ENCODE measurements at places on chromosomes 4 and X.

DNA sequence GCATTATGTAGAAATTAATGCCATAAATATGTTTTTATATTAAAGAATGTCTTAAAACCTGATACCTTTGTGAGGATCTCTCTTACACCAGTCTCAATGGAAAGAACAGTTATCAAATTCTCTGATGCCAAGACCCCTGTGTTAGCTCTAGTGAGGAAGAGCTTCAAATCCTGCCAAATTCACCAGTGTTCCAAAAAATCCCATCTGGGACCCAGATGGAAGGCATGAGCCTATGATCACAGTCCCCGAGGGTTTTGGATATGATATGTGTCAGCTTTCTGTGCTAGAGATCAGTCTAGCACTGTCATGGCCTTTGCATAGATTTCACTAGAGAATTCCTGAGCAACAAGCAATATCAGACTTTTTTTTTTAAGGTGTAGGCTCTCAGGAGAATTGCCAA lies 412.1 kb downstream of the UBE2NL start:
- DNase-seq = no peak

DNA sequence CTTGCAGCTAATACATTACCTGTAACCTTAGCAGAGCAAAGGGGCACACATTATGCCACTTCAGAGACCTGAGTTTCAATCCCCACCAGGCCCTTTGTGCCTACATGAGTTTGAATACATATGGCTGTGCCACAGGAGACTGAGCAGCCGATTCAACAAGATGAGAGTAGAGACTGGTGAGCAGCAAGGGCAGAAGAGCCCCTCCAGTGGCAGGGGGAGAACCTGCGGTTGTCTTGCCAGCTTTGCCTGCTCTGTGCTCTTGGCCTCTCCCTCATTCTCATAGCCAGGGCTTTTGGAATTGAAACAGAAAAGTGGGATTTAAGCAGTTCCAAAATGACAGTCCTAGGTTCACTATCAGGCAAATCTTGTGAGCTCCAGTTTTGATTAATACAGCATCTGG lies 52.3 kb upstream of the CLNK start:
- no peak for DNase-seq

DNA sequence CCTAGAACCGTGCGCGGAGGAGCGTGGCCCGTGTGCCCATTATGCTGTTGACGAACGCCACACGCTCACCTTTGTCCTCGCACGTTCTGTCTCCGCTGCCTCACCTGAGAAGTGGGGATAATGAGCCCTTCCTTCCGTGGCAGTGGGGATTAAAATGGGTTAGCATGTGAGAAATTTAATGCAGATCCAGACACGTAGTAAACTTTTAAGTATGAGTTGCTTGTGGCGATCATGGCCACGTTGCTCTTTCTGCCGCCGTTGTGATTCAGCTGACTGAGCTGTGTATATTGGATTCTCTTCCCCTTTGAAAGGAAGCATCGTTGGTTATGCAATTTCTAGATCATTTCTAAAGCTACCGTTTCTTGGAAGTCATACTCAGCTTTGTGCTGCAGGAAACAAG lies 16.5 kb downstream of the TBC1D14 start:
- DNase-seq = no peak

GRCh38 chrX:140507223-140507981 lies 2.5 kb upstream of the SOX3 start:
- no peak for DNase-seq

DNA sequence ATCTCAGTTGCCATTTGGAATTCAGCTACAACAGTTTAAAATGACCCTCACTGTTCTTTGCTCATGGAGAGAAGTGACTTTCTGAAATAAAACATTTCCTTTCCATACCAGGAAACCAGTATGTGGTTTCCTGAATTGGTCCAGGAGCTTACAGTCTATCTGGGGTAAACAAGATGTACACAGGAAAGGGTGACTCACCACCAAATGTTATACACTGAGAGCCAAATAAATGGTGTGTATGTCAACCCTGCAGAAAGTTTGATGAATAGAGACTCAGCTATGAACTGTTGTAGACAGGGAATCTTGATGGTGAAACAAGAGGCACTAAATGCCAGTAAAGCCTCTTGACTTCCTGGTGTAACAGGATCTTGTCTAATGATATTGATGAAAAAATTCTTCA lies 100.4 kb downstream of the HS6ST2 start:
- no peak for DNase-seq

- no peak for DNase-seq
These were observed 76.8 kb upstream of the DDX53 start for GRCh38 chrX:22922961-22923360.

- DNase-seq = no peak
These were observed at the start of gene TLR1 for GRCh38 chr4:38804654-38805295. TLR1 (minus strand) TSS chr4:38804791; CDS start chr4:38798831, 5,960 bp downstream.

- DNase-seq = no peak
These were observed 207.5 kb downstream of the ANK2 start for GRCh38 chr4:113256946-113257345.

DNA sequence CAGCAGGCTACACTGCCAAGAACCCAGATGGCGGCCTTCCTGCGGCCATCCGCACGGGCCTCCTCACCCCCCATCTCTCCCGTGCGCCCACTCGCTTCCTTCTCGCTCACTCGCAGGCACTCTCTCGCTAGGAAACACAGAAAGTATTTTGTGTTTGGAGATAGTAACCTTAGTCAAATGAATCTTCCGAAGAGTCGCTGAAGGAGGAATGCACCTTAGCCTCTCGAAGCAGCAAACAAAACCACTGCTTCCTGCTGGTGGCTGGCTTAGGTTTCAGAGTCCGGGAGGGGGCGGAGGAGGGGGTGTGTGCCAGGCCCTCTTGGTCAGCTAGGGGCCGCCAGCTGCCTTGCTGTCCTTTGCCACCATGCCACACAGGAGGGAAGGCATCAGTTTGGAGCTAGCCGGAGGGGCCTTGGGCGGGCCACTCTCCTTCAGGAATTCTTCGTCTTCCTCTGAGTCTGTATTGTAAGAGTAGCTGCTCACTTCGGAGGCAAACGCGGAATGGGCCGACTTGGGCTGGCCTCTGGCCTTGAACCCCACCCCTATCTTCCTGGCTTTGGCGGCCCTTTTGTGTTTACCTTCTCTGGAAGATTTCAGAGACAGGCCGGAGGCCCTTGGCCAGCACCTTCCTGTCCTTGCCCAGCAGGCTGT lies 73.2 kb upstream of the UCP1 start:
- DNase-seq = no peak
